Stimulated activated CD4-positive, alpha-beta T cell treated with anti-CD3 and anti-CD28 coated beads, TNF-alpha, amount 100 ng/mL, for 48 hours (primary cell): ENCODE measurements at places on chromosomes 4 and X.

DNA sequence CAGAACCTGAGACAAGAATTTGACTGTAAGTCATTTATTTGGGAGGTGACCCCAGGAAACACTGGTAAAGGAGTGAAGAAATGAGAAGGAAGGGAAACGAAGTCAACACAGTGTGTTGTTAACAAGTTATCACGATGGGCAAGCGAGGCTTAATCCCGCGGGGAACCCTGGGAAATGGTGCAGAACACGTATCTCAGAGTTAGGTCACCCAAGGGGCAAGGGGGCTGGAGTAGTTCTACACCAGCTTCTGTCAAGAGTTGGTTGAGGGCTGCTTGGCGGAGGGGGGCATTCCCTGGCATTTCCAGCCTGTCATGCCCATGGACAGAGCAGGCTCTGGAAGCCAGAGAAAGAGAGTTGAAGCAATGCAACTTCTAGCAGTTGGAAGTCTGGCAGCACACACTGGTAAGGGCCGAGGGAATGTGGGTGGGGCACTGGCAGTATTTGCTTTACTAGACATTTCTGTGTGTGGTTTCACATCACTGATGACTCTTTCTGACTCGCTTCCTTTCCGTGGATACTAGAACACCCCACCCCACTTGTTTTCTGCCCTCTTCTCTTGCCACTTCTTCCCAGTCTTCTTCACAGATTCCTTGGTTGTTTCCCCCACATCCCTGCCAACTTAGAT lies 52.2 kb upstream of the ADGRG2 start:
- no peak for DNase-seq

DNA sequence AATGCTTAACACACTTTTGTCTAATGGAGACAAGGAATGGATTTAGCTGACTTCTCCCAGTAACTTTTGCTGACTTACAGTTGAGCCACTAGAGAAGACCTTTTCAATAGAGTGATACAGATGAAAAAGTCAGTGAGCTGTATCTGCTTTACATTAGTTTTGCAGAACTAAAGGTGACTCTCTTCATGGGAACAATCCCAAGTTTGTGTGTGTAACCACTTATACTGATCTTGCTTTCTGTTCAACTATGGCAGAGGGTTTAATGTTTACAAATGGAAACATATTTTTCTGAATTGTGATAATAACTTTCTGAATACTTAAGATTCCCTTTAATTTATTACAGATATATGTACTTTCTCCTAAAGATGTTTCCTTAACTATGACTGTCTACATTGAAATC lies 182.6 kb upstream of the PUDP start:
- DNase-seq = no peak

DNA sequence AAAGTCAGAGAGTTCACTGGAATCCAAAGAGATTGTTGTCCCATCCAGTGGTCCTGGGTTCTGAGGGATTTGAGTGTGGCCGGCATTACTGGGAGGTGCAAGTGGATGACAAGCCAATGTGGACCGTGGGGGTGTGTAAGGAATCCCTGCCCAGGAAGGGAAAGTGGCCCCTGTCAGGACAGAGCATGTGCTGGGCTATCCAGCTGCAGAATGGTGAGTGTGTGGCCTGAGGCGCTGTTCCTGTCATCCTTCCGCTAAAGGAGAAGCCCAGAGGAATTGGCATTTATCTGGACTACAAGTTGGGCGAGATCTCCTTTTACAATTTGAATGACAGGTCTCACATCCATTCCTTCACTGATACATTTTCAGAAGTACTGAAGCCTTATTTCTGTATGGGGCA lies 20.4 kb upstream of the TRIM60 start:
- DNase-seq = no peak

GRCh38 chrX:17736478-17736855 lies 826 bp upstream of the SCML1 start:
- no peak for DNase-seq

GRCh38 chr4:76977113-76977512 lies 27.6 kb downstream of the SEPTIN11 start:
- DNase-seq = no peak

DNA sequence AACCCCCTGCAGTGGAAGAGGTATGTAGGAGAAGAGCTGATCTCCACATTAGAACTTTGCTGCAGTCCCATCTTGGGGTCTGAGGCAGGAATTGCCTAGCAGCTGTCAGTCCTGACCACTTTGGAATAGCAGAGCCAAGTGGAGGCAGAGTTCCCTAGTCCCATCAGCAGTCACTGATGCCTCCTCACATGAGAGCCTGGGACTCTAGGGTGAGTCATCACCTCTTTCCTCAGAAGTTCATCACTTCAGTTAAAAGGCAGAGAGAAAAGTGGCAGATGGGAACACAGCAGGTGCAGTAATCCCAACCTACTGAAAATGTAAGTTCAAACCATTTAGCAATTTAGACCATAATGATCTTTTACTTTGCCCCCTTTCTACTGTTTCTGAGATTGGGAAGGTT lies 73.9 kb upstream of the MED14 start:
- DNase-seq = no peak

- no peak for DNase-seq
Measured at GRCh38 chr4:26576231-26576739, 7.6 kb upstream of the TBC1D19 start.

GRCh38 chr4:181860157-181860556 lies 383.0 kb upstream of the TENM3 start:
- no peak for DNase-seq
